ENCODE measurements at places on chromosomes 5 and 9.

DNA sequence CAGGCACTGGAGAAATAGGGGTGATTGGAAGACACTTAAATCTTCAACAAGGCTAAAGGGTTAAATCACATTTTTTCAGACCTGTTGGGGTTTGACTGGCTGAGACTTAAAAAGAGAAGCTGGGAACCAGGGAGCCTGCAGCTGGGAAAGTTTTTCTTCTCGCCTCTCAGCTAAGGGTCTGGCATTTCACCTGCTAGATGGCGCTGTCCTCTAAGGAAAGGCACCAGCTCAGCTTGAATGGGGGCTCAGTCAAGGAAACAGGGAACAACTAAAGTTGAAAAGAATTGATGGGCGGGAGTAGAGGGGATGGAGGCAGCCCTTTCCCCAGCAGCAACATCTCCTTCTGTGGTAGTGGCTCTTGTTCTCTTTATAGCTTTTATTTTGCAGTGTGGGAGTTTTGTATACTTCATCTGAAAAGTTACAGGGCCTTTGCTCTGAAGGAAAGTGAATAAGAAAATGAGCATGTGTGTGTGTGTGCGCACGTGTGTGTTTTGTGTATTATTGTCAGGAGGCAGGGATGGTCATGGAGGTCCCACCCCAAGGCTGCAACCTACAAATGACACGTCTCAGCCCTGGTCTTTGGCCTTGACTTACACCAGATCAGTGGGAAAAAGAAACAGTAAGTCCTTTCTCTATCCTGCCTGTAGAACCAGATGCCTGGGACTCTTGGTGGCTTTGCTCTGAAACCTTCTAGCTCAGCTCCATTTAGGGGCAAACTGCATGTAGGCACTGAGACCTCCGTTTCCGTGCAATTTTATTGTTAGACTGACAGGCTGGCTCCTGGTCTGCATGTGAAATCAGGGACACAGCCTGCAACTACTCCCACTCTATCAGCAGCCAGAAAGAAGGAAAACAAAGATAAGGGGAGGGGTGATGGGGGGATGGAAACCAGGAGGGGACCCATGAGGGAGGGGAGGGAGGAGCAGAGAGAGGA lies 316.2 kb upstream of the CLINT1 start:
- peak; percentile 76 for DNase-seq

- DNase-seq: no peak
Observed at GRCh38 chr5:132473019-132473531, 17.5 kb downstream of the IRF1 start.

DNA sequence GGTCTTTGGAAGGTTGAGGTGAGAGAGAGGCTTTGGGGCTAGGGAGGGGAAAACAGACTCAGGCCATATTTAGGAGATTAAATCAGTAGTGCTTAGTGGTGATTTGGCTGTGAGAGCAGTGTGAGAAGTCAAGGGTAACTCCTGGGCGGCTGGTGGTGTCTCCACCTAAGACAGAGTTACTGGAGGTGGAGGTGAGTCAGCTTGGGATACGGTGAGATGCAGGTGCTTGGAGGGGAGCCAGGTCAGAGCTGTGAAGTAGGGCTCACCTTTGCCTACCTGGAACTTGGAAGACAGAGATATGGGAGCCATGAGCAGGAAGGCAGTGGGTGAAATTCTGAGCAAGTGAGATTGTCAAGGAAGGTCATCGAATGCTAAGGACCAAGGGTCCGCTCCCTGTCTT lies 24.5 kb downstream of the RGS3 start:
- no peak for DNase-seq

DNA sequence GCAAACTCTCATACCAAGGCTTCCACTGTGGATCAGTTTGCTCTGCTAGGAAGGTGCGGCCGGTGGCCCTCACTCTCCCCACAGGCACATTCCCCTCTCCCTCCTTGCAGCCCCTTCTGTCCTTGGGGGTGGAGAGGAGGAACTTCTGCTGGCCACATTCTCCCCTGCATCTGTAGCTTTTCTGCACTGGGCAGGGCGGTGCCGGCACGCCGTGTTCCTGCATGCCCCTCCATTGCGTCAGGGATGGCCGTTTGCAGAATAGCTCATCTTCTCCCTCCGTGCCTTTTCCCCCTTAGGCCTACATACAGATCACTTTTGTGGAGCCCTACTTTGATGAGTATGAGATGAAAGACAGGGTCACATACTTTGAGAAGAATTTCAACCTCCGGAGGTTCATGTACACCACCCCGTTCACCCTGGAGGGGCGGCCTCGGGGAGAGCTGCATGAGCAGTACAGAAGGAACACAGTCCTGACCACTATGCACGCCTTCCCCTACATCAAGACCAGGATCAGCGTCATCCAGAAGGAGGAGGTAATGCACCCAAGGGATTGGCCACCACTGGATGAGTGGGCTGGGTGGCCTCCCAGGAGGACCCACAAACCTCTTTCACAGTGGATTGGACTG lies 231.5 kb downstream of the DOCK8 start:
- no peak for DNase-seq

DNA sequence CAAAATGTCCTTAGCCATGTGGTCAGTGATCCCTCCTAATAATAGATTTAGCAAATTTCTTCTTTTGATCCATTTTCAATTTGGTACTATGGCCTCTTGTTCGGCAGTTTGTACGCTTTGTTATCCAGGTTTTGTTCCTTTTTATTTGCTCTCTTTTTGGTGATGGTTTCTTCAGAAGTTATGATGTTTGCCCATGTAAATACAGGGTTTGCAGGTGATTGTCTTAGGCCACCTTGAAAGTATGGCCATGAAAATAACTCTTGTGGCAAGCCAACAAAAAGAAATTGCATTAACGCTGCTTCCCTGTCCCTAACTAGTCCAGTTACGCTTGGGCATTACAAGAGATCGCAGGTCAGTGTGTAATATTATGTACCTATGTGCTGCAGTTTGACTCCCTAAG lies 8.6 kb downstream of the GPR151 start:
- no peak for DNase-seq

DNA sequence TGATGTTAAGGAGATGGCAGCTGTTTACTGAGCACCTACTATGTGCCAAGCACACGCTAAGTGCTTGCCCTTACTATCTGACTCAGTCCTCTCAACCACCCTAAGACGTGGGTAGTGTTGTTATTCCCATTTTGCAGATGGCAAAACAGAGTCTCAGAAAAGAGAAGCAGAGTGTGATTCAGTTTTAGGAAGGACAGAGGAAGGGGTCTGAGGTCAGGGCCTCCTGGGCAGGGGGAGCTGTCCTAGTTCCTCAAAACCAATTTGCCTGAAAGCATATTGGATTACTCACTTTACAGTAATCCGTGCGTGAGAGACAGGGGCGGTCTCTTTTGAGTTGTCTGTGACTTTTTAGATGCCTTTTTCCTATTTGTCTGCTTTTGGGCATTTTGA lies 23.2 kb downstream of the DNM1 start:
- no peak for DNase-seq

GRCh38 chr9:15461601-15462000 lies 38.9 kb downstream of the SNAPC3 start:
- DNase-seq: no peak

DNA sequence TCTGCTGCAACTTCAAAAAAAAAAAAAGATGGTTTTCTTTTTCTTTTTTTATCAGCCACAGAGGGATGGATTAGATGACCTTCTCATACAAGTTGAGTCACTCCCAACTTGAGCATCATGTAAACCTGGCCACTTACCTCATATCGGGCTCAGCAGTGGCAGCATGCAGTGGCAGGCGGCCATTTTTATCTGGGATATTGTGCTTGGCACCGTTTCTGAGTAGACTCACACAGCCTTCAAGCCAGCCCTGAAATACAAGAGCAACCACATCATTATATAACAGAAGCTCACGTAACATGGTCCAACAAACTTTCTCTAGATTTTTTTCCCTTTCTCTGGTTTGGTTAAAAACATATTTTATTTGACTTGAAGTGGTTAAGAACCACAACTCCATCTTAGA lies 62.6 kb downstream of the ANKRD55 start:
- DNase-seq: peak; percentile 74

- DNase-seq: peak; percentile 99
Observed at GRCh38 chr5:58891086-58891970, 308.5 kb downstream of the RAB3C start.

GRCh38 chr9:16100537-16101091 lies 547.8 kb downstream of the CCDC171 start:
- peak; percentile 64 for DNase-seq

GRCh38 chr9:127295005-127295404 lies 30.4 kb downstream of the GARNL3 start:
- no peak for DNase-seq

- DNase-seq: peak; percentile 74
Observed at GRCh38 chr5:112109331-112110007, 309.6 kb downstream of the EPB41L4A start.

DNA sequence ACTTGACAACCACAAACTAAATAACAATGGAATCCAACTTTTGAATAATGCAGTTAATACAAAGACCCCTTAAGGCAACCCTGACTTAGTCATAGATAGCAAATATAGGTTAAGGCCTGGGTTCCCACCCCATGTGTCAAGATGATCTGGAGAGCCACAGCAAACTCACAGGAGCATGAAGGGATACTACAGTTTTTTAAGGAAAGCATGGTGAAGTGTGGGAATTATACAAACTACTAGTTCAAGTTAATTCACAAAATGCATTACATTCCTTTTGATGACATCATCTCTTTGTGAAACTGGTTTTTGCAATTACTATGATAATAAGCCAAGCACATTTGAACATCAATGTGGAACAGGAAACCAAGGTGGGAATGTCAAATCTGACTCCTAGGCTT lies 50.6 kb downstream of the LHFPL2 start:
- DNase-seq: peak; percentile 90

GRCh38 chr9:68742333-68742730 lies 37.3 kb downstream of the PIP5K1B start:
- no peak for DNase-seq

GRCh38 chr5:10447041-10447440 lies 5.4 kb downstream of the ROPN1L start:
- no peak for DNase-seq

DNA sequence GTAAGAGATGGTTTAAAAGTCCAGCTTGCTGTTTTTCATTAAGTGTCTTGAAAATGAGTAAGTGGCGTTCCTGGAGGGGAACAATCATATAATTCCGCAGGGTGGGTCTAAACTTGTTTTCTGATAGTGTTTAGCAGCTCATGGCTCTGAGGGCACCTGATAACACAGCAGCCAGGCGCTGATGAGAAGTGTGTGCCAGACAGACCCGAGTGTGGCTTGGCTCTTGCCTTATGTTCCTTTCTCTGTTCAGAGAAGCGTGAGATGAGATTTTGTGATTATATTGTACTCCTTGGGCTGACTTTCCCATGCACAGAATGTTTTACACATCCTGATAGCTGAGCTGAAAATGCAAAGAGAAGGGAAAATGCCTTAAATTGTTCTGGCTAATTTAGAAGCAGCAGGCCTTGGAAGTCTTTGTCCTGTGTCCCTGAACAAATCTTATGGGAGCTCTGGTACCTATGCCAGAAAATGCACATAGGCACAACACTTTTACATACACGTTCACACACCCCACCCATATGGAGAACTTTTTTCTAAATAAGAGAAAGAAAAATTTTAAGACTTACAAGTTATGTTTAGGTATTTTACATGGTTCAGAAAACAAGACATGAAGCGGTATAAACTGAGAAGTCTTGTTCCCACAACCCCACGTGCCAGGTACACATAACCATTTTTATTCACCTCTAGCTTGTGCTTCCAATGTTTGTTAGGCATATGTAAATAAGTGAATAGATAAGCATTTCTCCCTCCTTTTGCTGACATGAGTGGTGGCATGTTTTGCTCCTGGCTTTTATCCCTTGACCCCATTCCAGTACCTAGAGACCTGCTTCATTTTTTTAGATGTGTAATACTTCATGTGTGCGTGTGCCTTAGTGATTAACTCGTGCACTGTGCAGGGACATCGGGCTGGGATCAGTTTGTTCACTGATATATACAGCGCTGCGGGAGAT lies 152.2 kb upstream of the OTULINL start:
- no peak for DNase-seq

DNA sequence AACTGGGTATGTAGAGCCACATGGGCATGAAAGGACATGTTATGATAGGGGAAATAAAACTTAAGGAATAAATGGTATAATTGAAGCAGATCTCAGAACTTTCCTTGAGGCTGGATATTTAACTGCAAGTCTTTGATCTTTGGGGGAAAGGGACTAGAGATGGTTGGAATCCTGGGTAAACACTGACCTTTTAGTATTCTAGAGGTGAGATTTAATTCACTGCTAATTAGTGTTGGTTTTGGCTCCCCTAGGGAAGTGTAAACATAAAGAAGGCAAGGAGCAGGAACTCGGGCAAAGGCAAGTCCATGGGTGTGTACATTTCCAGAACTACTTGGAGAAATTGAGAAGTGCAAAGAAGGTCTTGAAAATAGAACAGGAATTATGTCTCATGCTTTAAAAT lies 16.6 kb downstream of the NIM1K start:
- no peak for DNase-seq

DNA sequence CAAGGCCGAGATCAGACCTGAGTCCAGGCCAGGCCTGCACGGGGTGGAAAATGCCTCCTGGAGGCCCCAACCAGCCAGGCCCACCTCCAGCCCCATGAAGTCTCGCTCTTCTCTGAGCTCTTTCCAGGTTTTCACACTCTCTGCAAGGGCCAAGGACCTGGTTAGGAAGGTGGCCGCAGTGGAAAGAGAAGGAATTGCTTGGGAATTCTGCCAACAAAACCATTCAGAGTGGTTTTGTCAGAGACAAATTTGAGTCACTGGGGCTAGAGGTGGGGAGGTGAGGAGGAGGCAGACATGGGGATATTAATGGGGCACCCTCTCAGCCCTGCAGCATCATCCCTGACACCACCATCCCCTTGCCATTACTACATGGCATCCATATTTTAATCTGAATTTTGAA lies 261.0 kb downstream of the ROR2 start:
- peak; percentile 20 for DNase-seq

- DNase-seq: no peak
Observed at GRCh38 chr9:106417685-106418084, 445.3 kb upstream of the ZNF462 start.

GRCh38 chr5:88672644-88673252 lies 210.2 kb downstream of the MEF2C start:
- no peak for DNase-seq
